Activated naive CD4-positive, alpha-beta T cell (primary cell): ENCODE measurements at places on chromosomes 6 and 20.

- no peak for DNase-seq
Observed at GRCh38 chr6:45915780-45916468, 99.7 kb downstream of the CLIC5 start.

DNA sequence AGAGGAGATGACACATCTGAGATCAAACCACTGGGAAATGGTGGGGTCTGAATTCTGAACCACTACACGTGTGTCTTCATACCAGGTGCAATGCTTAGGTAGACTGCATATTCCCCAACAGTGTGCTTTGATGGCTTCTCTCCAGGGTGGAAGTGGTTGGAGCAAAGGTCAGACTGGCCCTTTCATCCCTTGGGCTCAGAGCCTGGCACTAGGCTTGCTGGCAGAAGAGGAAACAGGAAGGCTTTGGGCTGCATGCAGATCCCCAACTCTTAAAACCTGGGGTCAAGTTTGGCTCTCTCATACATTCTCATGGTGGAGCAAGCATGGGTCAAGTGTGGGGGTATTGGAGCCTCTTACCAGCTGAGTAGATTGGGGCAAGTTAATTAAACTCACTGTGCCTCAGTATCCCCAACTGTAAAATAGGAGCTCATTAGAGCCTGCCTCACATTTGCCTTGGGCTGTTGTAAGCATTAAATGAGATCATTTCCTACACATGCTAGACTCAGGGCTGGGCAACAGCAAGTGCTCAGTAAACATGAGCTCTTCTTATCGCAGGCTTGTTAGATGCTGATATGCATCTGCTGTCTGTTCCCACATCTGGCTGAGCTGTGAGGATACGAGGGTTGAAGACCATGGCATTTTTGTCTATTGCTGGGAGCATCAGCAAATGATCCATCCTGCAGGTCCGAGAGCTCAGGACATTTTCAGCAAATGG is 51.6 kb upstream of the FAM83D start:
- DNase-seq: no peak

DNA sequence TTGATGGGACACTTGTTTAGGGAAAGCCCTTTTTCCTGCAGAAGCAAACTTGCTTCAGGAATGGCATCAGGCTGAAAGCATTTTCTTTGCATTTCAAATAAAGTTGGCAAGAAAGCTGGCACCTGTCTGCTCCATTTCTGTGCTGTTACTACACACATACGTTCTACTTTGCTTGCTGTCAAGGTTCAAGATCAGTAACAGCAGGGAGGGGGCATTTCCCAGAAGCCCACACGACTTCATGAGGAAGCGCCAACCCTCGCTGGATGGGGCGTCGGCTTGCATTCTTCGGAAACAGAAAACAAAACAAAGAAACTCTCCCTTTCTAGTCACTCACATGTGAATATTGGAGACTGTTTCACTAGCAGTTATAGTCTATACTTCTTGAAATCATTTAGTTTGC is 46.4 kb downstream of the AKAP12 start:
- no peak for DNase-seq

DNA sequence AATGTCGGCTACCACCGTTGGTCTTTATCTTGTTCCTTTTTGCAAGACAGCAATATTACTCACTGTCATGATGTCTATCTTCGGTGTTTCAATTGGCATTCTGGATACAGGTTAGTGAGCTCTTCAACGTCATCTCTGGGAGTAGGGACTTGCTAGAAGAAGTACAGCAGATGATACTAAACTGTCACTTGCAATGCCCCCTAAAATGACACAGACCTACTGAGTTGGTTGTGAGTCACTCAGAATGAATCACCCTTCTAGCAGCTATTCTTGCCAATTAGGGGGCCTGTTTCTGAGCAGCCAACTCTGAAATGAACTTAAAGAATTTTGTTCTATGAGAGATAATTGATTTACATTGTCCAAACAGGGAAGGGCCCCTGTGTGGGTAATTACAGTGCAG is 176.5 kb downstream of the SLC16A10 start:
- DNase-seq: no peak

GRCh38 chr20:50121858-50122271 is 8.9 kb upstream of the UBE2V1 start:
- no peak for DNase-seq

GRCh38 chr20:10321138-10321717 is 102.6 kb downstream of the SNAP25 start:
- DNase-seq: no peak

DNA sequence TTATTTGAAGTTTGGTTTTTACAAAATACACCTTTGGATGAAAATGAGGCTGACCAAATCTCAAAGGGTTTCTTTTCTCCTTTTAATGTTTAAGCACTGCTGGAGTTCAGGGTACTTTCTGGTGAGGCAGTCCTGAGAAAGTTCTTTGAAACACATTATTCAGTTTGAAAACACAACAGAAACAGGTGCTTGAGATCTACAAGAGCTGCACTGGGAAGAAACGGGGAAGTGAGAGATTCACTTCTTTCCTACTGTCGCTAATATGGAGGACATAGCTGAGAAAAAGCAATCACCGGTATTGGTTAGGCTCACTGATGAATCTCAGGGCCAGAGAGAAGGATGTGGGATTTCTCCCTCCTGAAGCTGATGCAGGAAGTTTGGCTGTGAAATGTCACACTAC is 22.9 kb upstream of the TMEM170B start:
- DNase-seq: no peak

DNA sequence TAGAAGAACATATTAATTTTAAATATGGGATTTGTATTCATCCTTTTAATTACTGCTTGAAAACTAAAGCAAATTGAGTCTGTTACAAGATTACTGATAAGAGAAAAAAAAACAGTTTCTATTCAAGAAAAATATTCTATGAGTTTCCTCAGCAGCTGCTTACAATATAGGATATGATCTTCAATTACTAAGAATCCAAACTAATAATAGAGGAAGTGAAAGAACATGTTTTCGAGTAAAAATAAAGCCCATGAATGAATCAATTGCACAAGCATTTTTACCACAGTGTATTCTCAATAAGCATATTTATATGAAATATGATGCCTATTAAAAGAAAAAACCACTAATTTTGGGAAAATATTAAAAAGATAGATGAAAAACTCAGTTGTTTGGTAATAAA is 63.4 kb downstream of the AHI1 start:
- DNase-seq: no peak

DNA sequence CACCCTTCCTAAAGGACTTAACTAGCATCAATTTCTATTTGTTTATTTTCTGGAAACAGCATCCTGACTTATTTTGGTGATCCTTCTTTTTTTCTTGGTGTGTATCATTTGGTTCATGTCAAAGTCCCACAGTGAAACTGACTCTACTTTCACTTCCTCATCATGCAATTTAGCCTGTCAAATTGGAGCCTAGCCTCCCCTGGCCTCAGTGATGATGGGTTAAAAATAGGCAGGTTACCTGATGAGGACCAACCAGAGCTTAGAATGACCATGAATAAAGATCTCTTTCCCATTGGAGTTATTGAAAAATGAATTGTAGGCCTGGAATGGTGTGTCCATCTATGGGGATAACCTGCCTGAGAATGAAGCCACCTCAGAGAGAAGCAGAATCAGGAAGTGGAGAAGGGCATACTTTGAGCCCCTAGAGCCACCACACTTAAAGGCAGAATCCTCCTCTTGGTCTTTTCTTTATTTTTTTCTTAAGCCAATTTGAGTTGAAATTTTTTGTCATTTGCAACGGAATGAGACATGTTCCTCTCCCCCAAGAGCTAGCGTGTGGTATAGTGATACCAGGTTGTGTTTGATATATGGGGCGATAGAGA is 105.6 kb downstream of the BTBD3 start:
- no peak for DNase-seq

GRCh38 chr6:147654103-147654845 is 145.8 kb downstream of the SAMD5 start:
- no peak for DNase-seq

GRCh38 chr6:140275725-140276124 is 901.3 kb upstream of the CITED2 start:
- no peak for DNase-seq

GRCh38 chr20:11918981-11919380 is 1.3 kb downstream of the BTBD3 start:
- no peak for DNase-seq

GRCh38 chr6:153275997-153276396 is 144.9 kb upstream of the RGS17 start:
- no peak for DNase-seq

- no peak for DNase-seq
Observed at GRCh38 chr6:9801249-9801754, 613.6 kb downstream of the TFAP2A start.

DNA sequence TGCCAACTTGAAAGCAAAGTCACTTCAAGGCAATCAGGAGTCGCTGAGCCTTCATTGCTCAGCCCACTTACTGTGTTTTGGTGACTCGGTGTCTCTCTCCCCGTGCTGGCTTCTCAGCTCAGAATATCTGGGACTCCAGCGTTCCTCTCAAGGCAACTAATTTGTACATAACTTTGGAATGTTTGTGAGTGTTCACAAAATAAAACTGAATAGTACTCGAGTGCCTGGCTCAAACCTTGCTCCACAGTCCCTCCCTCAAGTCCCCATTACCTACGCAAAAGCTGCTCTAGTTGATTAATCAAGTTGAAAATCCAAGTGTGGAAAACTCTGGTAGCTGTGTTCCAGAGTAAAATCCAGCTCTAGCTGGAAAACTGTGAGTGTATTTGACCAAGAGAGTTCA is 8.6 kb downstream of the IPCEF1 start:
- DNase-seq: no peak

- DNase-seq: no peak
Observed at GRCh38 chr20:43584448-43585136, 6.1 kb upstream of the IFT52 start.

GRCh38 chr6:132962936-132963868 is 148.8 kb downstream of the RPS12 start:
- peak; percentile 9 for DNase-seq

DNA sequence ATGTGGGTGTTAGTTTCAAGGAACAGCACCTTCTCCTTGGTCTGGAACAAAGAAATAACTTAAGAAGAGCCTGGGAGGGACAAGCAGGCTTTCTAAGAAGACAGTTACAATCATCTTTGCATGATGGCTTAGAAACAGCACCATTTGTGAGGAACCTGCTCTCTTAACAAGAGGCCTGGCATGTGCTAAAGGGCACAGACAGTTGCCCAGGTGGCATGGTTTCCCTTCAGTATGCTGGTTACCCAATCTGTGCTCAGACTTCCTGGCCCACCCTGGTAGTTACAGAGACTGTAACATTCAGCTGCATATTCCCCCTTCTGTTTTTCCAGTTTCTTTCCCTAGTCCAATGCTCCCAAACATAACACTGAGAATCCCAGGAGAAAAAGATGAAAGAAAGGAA is 84.0 kb downstream of the CHD6 start:
- DNase-seq: no peak

DNA sequence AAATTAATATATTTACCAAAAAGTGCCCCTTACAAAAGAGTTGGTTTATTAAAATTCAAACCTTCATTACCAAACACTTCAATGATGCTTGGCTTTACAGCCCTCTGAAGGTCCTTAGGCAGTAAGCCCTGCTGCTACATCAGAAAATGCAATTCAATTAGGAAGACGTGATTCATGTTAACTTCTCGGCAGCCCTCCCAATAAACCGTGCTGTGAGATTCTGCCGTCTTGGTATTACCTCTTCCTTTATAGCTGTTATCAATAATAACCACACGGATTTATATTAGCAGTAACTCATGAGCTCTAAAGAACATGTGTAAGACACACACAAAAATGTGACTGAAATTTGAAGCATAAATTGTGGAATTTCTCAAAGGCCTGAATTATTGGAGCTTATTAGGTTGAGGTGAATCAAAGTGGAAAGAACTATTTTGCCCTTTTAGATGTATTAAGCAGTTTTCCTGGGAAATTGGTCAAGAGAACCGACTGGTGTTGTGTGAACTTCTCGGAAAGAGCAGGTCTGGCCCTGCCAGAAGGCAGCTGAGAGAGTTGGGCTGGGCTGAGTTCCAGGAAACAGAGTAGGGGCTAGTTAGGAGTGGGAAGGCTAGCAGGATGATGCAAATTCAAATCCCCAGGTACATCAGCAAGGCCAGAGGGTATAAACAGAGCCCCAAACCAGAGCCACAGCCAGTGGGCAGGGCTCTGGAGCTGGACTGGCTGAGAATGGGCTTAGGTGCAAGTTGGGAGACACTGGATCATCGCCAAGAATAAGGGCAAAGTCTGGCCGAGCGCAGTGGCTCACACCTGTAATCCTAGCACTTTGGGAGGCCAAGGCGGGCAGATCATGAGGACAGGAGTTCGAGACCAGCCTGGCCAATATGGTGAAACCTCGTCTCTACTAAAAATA is 33.1 kb downstream of the FGD2 start:
- no peak for DNase-seq

DNA sequence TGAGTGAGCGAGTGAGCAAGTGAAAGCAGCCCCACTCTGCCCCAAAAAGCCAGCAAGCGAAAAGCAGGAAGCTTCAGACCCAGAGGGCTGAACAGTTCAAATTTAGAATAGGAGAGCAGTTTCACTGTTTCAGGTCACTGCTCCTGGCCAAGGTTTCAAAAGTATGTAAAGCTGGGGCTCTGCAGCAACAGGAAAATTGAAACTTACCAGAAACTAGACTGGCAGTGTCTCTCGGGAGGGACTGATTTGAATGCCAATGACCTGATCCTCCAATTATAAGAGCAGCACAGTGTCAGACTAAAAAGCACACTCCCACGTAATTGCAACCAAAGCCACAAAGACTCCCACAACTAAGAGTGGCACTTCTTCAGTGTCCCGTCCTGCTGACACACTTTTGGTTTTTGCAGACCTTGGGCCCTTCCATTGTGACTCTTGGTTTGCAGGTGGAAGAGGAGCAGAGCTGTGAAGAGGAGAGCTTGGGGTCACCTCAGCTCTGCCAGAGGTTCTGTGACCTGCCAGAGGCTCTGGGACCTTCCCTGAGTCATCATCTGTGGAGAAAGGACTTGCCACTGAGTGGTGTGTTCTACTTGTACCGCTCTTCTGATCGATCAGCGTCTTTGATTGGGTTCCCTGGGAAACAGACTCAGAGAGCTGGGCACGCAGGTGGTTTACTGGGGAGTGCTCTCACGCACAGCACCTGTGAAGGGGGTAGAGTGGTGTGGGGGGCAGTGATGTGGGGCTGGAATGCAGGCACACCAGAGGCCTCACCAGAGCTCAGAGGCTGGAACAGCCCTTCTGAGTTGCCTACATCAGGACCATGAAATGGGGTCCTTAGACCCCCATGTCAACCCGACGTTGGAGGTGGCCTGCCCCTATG is 52.7 kb upstream of the PTGIS start:
- DNase-seq: no peak

GRCh38 chr20:6888736-6889395 is 121.4 kb downstream of the BMP2 start:
- no peak for DNase-seq

GRCh38 chr6:14379568-14379967 is 262.0 kb downstream of the CD83 start:
- no peak for DNase-seq

GRCh38 chr6:28251661-28252008 is 434 bp downstream of the ZKSCAN4 start:
- DNase-seq: no peak

GRCh38 chr20:12072954-12073264 is 155.2 kb downstream of the BTBD3 start:
- DNase-seq: no peak

- DNase-seq: no peak
Observed at GRCh38 chr6:166143011-166143410, 24.6 kb downstream of the TBXT start.
